ENCODE measurements at places on chromosomes 3 and 15. TPM values are rescaled to one million over a fixed set of nuclear protein-coding genes. Genes with fewer than 3 reads are reported as not detected.

CHMP2B gene
- 31.2 TPM for total RNA-seq

GRCh38 chr3:156831006-156831405 lies 4.9 kb downstream of the LEKR1 start:
- no peak for DNase-seq

DNA sequence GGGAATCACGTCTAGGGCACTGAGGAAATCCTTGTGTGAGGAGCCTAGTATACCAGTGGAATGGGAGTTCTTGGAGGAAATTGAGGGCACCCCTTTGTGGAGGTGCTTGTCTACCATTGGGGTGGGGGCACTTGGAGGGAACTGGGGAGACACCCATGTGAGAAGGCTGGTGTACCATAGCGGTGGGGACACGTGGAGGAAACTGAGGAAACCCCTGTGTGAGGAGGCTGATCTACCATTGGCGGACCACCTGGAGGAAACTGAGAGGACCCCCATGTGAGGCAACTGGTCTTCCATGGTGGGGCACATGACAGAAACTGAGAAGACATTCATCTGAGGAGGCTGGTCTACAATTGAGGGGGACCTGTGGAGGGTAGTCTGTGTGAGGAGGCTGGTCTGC lies 164.5 kb downstream of the FBLN2 start:
- no peak for DNase-seq

GRCh38 chr3:17033516-17034168 lies 148.9 kb downstream of the PLCL2 start:
- DNase-seq, result no peak

DNA sequence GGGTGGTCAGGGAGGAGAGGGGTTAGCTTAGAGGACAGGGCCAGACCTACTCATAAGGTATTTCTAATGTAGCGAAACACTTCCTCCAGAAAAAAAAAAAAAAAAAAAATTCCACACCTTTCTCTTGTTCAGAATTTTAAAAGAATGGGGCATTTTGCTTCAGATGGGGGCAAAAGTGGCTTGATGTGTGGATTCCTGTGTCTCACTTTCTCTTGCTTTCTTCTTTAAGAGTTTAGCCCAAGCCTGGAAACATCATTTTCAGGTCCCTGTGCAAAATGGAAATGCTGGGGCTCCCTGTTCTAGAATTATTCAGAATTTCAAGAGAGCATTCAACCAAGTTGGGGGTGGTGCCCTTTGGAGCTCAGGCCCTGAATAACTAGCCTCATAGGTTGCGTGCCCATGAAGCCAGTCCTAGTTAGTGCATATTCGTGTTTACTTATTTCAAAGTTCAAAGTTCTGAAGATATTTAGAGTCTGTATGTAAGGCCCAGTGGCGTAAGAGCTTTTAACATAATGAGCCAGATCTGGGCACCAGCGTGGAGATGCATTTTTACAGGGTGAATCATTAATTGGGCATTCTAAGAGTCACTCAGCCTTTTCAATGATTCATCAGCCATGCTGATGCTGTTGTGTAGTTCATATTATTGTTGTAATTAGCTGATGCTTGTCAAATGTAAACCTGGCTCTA lies 104.5 kb downstream of the RPLP1 start:
- no peak for DNase-seq
